Activated CD4-positive, CD25-positive, alpha-beta regulatory T cell treated with anti-CD3 and anti-CD28 coated beads, Interleukin-2, amount 50 U/mL, for 16 hours (primary cell): ENCODE measurements at places on chromosomes 4 and X.

DNA sequence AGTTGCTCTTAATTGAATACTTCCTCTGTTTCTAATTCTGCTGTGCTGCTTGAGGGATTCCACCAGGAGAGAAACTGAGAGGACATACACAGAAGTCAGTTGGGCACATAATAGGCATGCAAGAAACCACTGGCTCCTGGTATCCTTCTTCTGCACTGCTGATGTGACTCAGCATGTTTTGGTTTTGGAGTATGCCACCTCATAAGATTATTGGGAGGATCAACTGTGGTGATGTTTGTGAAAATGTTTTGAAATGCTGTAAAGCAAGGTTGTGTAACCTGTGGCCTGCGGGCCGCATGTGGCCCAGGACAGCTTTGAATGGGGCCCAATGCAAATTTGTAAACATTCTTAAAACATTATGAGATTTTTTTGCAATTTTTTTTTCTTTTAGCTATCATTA, 119.6 kb downstream of the GATB start:
- no peak for DNase-seq

GRCh38 chr4:140662082-140662869, 93.5 kb upstream of the UCP1 start:
- DNase-seq: no peak

- no peak for DNase-seq
Observed at GRCh38 chrX:153867139-153867538, 18.8 kb downstream of the L1CAM start.

- DNase-seq: no peak
Observed at GRCh38 chrX:118637997-118638396, 89.4 kb upstream of the IL13RA1 start.

DNA sequence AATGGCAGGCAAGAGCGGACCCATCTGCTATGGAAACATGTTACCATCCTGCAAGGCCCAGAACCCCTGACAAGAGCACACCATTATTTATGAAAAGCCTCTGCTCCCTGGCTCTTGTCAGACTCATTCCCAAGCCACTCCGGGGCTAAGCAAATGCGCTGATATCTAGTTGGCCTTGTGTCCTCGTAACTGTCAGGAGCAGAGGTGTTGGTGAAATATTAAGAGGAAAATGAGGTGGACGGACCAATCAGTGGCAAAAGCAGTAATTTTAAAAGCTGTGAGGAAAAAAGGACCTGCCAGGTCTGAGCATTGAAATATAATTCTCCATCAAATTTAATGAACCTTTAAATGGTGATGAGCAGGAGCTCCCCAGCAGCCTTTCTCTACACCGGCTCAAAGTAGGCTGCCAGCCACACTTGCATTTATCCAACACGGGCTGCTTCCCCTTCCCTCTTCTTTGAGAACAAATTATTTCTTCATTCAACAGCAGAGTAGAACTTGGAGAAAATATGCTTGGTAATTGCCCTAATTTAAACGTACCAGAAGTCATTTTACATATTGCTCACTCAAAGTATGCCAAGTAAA, 214.3 kb downstream of the RASL11B start:
- no peak for DNase-seq

DNA sequence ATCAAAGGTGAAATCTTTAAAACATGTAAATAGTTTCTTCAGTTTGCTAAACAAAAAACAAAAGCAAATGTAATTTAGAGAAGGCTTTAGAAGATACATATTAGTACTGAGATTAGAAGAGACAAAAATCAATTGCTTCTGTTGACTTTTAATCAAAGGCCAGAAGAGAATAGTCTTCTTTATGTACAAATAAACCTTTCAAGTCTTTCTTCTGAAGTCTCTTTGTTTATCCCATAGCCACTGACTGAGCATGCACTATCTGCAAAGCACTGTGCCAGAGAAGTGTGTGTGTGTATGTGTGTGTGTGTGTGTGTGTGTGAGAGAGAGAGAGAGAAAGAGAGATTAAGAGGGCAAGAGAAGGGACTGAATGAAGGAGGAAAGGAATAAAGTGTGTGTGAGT, 198.4 kb downstream of the GLUD2 start:
- DNase-seq: no peak
